ENCODE measurements at places on chromosomes 6 and 20.

GRCh38 chr6:3585320-3585935 is 128.6 kb upstream of the SLC22A23 start:
- no peak for DNase-seq

DNA sequence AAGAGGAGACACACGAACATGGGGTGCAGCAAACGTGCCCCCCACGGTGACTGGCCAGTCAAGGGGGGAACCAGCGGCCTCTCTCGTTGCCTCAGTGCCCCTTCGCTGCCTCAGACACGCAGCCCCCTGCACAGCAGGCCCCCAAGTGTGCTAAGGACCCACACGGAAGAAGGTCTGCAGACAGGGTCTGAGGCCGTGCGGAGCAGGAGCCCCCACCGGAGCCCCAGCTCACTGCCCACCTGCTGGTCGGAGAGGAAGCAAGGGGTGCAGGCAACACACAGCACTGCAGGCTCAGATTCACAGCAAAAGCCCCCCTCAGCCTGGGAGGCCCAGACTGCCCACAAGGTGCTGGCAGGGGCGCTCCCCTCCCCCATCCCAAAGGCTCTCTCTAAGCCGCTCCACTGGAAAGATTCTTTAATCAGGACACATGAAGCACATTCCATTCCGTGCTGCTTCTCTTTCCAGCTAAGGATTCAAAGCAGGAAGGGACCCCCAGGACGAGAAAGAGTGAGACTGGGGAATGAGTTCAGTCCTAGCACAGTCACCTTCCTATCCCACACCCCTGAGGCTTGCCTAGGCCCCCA is 105.1 kb downstream of the SLC23A2 start:
- DNase-seq: no peak

DNA sequence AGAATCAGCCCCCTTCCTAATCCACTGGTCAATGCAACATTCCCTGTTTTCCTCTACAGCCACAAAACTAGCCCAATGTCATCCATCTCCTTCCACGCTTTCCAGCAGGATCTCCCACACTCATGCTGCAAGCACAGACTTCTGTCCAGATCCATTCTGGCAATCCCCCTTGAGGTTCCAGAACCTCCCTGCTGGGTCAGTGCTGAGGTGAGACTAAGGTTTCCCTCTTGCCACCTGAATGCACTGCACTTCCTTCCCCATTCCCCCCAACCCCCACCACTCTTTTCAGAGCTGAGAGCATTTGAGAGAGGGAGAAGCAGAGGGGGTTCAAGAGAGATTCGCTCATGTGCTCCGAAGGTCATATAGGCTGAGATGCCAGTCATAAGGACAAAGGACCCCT is 43.9 kb downstream of the EBF4 start:
- no peak for DNase-seq

GRCh38 chr20:33463332-33464101 is 20.0 kb upstream of the SNTA1 start:
- no peak for DNase-seq

DNA sequence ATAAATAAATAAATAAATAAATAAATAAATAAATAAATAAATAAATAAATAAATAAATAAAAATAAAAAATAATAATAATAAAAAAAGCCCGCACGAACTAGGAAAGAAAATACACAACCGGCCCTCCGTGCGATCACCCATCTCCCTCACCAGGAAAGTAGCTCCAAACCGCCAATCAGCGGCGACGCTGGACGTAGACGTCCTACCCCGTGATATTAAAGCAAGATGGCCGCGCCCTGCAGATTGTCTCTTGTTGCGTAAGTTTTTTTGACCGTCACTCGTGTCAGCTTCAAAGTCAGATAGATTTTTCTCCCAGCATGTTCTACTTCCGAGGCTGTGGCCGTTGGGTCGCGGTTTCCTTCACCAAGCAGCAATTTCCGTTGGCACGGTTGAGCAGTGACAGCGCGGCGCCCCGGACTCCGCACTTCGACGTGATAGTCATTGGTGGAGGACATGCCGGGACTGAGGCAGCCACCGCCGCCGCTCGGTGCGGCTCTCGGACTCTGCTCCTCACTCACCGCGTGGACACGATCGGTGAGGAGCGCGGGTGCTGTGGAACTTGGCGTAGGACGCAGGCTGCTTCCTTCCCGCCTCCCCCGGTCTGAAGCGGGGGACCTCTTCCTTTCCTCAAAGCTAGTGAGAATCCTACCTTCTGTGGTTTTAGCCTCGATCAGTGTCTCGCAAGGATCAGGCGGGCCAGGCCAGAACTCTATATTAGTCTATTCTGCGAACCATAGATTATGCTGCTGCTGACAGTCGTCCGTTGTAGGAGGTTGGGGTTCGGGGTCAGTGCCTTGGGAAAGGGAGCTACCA is at the start of gene MTO1:
Gene MTO1, plus strand, starts transcription at position 201 of the 814 bp plus-strand sequence. Its CDS starts 118 bp downstream, at position 319.
- peak; percentile 87 for DNase-seq

GRCh38 chr6:107105511-107106116 is 9.7 kb downstream of the BEND3 start:
- DNase-seq: no peak

GRCh38 chr6:51025082-51025777 is 206.6 kb downstream of the TFAP2B start:
- DNase-seq: no peak

GRCh38 chr20:1909097-1909496 is 13.9 kb downstream of the SIRPA start:
- no peak for DNase-seq

DNA sequence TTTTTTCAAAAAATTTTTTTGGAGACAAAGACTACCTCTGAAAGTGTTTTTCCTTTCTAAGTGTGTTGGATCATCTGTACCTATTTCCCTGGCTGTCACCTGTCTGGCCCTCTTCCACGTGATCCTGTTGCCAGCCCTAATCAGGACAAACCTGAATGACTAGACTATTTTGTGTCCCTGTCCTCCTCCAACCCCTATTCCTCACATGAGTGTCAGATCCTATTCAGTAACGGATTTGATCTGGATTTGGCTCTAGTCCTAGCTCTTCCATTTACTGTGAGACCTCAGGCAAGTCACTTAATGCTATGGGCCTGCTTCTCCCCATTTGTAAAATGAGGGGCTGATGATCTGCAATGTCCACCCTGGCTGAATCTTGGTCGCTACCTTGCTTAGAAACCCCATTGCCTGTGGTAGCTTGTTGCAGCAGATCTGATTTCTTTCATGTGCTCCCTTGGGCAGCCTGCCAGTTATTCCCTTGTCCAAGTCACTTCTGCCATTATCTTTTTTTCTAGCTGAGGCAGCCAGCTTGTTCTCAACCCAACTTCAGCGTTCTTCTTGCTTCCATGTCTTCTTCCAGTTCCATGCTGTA is 4.8 kb downstream of the PHF20 start:
- no peak for DNase-seq

All from activated CD8-positive, alpha-beta memory T cell treated with anti-CD3 and anti-CD28 coated beads for 24 hours (primary cell).